ENCODE measurements at places on chromosomes 6 and 20.

DNA sequence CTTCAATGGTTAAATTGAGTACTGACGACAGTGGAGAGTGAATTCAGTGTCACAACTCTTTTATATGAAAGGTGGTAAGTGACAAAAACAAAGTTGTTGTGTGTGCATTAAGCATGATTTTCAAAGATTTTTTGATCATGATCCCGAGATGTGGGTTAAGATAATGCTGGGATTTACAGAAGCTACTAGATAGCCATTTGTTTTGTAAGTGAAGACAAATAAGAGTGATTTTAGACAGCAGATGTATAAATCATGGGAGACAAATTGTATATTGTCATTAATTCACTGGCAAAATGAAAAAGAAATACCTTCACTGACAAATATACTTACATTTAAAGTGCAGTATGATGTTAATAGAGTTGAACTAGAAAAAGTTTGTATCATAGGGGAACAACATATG, 6.1 kb downstream of the ADGRB3 start:
- no peak for DNase-seq

DNA sequence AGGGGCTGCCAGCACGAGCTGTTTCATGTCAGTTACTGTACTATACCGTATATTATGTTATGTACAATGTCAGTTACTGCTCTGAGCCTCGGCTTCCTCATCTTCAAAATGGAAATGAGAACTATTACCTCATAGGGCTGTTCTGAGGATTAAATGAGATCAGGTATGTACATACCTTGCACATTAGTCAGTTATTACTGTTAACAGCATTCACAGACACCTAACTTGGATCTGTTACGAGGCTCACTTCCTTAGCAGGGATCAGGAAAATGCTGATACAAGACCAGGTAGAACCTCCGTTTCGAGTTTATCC, 69.7 kb upstream of the TBC1D7 start:
- DNase-seq: no peak

DNA sequence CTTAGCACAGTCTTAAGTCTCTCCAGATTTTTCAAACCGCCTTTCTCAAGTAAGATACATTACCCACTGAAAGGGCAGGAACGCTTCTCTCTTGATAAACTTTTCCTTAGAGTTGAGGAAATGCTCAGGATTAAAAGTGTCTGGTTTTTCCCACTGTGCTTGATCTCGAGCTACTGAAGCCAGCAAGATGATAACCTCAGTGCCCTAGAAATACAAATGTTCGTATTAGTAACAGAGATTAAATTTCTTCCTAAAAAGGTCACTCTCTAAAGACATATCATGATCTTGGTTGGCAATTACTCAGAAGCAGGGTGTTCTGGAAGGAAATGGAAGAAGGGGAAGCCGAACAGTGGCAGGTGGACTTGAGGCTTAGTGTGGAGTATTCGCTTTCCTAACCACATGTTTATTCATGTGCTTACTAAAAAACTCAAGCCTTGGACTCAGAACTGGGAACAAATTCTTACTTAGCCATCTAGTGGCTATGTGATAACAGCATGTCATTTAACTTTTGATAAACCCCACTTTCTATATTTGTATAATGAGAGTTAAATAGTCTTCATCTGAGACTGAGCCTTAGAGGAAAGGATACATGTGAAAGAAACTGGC, 20.1 kb downstream of the C6orf141 start:
- DNase-seq: no peak

DNA sequence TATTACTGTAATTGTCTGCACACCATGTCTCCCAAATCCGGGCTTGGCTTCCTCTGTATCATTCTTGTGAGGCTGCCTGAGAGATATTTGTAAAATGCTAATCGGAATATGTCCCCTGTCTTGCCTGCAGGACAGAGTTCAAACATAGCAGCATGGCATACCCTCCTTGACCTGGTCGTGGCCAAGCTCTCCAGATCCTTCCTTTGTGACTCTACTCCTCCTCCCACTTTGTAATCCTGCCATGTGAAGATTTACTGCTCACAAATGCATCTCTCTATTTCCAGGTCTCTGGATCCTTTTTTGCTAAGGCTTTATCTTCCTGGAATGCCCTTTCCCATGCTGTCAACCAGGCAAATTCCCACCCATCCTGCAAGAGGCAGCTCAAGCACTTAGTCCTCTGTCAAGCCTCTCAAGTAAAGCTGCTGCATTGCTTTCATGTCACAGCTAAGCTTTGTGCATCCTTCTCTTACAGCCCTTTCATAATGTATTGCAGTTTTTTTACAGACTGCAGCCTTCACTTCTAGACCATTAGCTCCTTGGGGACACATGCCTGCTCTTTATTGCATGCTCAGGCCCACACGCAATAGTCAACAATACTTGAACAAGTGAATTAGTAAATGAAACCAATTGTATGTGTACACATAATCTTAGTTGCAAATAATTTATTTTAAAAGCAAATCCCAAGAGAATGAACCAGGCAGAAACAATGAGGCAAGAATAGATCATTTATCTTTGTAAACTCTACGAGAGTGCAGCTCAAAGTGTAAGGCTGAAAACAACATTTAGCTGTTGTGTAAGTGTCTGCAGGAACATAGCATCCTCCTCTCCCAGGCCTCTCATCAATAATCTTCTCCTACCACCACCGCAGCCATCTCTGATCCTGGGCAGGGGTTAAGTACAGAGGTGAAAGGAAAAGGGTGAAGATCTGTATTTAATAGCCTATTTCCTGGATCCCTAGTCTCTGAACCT, 45.8 kb downstream of the HIVEP2 start:
- no peak for DNase-seq

DNA sequence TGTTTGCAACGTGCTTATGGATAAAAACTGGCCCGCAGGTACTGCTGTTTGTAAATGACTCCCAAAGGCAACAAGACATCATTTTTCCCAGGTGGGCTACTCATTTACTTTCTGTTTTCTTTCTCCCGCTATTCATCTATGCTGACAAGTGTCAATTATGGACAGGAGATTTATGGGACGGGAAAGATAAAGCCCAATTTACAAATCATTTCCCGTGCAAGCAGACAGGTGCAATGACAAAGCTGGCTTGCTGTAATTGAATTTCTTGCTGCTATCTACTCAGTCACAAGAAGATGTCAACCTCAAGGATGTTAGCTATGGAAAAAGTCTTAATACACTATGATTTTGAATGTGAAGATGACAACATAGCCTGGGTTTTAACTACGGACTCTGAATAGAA, 125.5 kb downstream of the EPHA7 start:
- DNase-seq: no peak

GRCh38 chr6:41092421-41093140, 19.8 kb downstream of the NFYA start:
- DNase-seq: no peak

- DNase-seq: no peak
Measured at GRCh38 chr6:44569131-44569530, 181.6 kb downstream of the CDC5L start.

- DNase-seq: no peak
Measured at GRCh38 chr20:16580147-16580546, 6.9 kb upstream of the KIF16B start.

GRCh38 chr6:16635810-16636602, 125.3 kb downstream of the ATXN1 start:
- DNase-seq: no peak

- DNase-seq: no peak
Measured at GRCh38 chr6:32190911-32191677, 1.1 kb upstream of the PBX2 start.

DNA sequence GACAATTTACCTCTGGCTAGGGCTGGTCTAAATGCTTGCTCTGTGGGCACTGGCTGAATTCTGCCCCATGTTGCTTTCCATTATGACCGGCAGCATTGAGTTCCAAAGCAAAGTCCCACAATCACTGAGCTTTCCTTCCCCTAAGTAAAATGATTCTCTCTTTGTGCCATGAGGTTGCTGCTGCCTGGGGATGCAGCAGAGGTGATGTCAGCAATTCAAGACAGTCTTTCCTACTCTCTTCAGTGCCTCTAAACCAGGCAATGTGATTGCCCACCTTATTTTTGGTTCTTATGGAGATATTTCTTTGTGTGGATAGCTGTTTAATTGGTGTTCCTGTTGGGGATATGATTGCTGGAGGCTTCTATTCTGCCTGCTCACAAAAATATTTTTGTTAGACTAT, 1043.9 kb upstream of the EPHA7 start:
- no peak for DNase-seq

- no peak for DNase-seq
Measured at GRCh38 chr6:5084781-5085647, at the start of gene PPP1R3G. PPP1R3G (plus strand) TSS chr6:5085341; CDS start chr6:5085486, 145 bp downstream.

DNA sequence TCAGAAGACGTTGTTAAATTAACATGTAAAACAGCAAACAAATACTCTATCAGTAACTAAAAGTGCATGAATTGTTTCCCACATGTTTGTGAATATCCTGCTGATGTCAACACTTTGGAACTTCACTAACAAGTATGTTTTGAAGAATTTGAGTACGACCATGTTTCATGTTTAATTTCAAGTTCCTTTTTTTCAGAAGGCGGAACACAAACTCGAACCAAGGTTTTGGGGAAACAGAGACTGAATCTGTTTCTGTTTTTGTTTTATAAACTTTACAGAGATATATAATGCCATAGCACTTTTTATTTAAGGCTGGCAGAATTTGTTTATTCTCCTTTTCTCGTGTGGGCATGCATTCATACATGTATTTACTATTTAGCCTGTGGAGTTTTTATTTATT, 509.3 kb upstream of the CITED2 start:
- DNase-seq: no peak

- no peak for DNase-seq
Measured at GRCh38 chr6:27679308-27679963, 206.5 kb upstream of the ZNF184 start.

DNA sequence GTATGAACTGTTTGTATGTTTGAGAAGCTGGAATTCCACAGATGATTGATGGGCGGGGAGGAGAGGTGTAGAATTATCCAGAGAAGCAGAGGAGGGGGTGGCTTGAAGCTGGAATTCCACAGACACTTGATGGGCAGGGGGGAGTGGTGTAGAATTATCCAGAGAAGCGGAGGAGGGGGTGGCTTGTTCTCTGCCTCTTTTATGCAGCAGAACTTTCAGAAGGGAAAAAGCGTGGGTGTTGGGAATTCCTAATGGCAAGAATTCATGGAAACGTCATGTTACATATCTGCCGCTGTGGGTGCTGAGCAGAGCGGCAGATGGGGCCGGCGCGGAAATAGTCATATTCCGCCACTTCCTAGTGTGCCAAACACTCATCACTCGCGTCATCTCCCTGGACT, 167.9 kb upstream of the KCNG1 start:
- no peak for DNase-seq

GRCh38 chr6:169934699-169935347, 183.4 kb downstream of the ERMARD start:
- no peak for DNase-seq

- no peak for DNase-seq
Measured at GRCh38 chr6:45801471-45802289, 214.0 kb downstream of the CLIC5 start.

DNA sequence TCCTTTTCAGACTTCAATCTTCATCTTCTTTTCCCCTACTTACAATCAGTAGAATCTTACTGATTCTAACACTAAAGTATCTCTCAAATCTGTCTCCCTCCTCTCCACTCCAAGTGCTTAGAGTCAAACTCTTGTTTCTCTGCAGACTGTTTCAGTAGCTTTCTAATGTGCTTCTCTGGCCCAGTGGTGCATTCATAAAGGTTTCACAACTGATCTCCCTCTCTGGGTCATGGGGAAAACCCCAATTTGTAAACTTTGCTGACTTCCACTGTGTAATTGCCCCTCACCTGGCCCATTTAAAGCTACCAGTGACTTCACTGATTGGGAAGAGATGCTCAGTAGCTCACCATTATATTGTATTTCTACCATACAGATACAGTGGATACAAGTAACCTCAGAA, 183.6 kb downstream of the FAXC start:
- no peak for DNase-seq

GRCh38 chr20:41005361-41005729, 23.3 kb upstream of the TOP1 start:
- no peak for DNase-seq

DNA sequence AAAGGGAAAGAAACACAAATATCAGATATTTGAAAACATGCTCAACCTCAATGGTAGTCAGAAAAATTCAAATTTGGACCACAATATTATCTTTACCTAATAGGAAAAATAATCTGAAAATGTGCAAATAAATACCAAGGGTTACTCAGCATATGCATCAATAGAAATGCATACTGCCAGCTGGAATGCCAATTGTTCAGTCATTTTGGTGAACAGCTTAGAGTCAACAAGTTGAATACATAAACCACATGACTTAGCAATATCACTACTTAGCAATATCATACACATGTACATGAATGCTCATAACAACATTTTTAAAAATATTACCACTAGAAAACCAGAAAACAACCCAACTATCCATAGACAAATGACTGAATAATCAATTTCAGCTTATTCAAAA, 212.7 kb downstream of the PTPRK start:
- no peak for DNase-seq

DNA sequence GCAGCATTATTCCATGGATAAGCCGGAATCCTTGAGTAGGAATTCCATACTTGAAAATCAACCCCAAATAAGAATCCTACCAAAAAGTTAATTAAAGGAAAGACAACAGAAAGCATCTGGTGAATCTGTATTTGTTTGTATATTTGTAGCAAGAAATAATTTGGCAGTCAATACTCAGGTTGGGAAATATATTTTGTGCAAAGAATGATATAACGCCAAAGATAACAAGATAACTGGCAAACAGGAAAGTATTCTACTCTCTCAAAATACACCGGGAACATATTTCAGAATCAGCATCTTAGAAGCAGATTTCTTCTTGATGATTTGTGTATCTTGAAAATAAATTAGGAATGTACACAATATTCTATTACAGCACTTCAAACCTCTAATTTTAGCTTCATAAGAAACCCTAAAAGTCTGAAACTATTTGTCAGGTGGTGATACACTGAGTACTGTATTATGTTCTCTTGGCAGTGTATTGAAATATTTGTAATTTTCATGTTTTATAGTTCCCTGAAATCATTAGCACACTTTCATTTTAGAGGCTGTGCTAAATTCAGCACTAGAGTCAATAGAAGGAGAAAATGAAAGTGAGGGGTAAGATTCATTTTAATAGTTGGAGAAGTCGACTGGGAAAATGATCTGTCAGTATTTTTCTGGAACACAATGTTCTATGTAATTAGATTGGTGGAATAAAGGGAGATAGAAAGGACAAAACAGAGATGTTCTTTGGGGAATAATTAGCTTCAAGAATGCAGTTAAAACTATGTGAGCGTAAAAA, 879.7 kb upstream of the GJE1 start:
- no peak for DNase-seq

- no peak for DNase-seq
Measured at GRCh38 chr6:124887872-124888580, 74.2 kb upstream of the RNF217 start.

- DNase-seq: no peak
Measured at GRCh38 chr6:123520217-123520616, 116.5 kb downstream of the TRDN start.

- no peak for DNase-seq
Measured at GRCh38 chr6:108884211-108885059, 36.2 kb downstream of the ARMC2 start.

Data from stimulated activated CD8-positive, alpha-beta memory T cell treated with anti-CD3 and anti-CD28 coated beads, Interleukin-4, amount 100 ng/mL, for 4 hours (primary cell).